ENCODE measurements at places on chromosomes 4 and X.

GRCh38 chrX:9847071-9847470 lies 60.8 kb downstream of the SHROOM2 start:
- no peak for DNase-seq

DNA sequence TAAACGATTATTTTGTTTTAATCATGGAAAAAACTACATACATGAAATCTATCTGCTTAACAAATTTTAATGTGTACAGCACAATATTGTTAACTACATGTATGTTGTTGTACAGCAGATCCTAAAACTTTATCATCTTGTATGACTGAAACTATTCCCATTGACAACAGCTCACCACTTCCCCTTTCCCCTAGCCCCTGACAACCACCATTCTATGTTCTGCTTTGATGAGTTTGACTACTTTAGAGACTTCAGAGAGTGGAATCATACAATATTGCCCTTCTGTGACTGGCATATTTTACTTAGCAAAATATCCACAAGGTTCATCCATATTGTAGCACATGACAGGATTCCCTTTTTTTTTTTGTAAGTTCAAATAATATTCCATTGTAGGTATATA lies 185.9 kb downstream of the CFAP299 start:
- no peak for DNase-seq

- DNase-seq, result no peak
These were observed 16.7 kb downstream of the HMX1 start for GRCh38 chr4:8854931-8855330.

DNA sequence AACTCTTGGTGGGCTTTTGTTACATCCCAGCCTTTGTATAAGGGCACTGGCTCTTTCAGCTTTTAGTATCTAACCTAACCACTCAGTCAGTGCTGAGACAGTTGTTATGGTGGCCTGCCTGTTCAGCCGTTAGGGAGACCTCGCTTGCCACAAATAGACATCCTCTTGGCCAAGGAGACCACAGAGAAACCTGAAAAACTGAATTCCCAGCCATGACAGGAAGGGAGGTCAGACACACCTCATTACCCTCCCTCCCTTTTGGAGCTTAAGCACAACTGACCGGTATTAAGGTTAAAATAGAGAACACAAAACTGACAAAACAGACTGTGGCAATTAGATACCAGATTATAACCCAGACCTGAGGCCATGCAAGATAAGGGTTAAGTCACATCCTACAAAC lies 1639.3 kb downstream of the RPA4 start:
- no peak for DNase-seq

GRCh38 chrX:29419774-29420553 lies 795.4 kb upstream of the MAGEB2 start:
- no peak for DNase-seq

- no peak for DNase-seq
These were observed 6.7 kb upstream of the ZNF41 start for GRCh38 chrX:47489507-47490275.

DNA sequence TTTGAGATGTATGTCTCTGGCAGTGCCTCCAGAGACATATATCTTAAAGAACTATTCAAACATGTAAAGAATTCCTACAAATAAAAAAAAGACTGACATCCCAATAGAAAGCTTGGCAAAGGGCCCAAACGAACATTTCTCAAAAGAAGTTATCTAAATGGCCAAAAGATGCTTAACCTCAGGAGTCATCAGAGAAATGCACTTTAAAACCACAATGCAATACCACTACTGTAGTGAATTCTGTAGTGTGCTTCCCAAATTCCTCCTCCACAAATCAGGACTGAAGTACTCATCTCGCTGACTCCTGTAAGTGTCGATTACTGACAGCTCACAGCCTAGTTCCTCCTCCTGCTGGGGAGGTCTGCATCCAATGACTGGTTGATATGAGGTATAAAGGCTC lies 129.0 kb upstream of the MAMLD1 start:
- no peak for DNase-seq

DNA sequence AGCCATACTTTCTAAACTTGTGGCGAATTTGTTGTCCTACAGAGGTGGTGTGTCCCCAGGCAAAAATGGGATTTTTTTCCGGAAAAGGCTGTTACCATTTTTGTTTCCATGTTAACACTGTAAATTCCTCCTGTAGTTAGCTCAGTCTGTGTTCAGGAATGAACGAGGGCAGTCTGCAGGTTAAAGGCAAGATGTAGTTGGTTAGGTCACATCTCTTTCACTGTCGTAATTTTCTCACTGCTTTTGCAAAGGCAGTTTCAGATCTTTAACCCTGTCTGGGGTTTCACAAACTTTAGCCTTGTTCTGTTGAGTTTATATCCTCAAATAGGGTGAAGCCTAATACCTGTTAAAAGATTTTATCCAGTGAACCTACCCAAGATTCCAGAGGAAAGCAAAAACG lies 50.5 kb upstream of the PUDP start:
- DNase-seq, result no peak

DNA sequence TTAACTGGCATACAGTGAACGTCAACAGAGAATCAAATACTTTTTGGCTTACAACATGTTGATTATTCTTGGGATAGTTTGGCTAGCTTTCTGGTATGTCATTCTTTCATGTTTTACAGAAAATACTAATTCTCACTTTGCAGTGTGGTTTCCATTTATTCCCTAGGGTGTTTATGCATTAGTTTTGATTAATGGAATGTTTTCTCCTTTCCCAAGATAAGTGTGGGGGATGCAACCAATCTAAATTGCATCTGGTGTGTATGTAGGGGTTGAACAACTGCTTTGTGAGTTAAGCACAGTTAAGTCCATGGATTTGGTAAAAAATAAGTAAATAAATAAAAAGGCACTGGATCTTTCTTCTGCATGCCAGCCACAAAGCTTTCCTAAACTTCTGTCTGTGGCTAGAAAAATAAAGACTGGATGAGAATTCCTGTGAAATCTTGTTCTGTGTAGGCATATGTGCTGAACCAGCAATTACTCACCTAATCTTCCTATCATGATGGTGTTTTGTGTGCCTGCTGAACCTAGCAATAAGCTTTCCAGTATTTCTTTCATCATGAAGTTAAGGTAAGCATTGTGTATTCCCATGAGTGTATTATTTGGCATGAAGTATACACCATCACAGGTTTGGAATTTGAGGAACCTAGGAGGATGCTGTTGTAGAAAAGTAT lies 50.6 kb upstream of the TENM3 start:
- DNase-seq, result no peak

GRCh38 chr4:68962868-68963267 lies 11.3 kb upstream of the UGT2A3 start:
- DNase-seq, result no peak

GRCh38 chr4:152500800-152501434 lies 35.0 kb downstream of the FBXW7 start:
- peak; percentile 37 for DNase-seq

DNA sequence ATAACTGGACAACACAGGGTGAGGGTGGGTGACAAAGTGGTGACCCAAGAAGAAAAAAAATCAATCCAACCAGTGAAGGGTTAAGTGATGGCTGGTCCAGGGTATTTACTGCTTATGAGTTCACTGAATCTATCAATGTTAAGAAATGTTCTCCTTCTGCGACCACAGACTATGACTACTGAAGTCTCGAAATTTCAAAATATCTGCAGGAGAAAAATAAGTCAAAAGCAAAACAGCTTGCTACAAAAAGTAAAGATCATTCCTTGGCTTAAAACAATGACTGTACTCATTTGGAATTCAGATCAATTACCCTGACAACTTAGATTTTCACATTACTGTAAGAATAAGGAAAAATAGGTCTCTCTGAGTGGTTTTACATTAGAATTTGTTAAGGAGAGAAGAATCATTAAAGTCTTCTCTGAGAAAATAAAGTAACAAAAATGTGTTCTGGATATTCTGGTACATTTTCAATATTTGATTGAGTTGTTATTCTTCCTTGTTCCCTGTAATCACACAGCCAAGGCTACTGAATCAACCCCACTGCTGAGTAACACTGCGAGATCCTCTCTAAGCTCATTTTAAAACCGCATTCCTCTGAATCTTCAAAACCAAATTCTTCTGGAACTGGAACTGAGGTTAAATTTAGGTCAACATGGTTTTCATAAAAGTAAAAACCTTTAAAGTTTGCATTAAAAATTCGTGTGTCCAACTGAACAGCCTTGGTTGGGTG lies 22.7 kb downstream of the SMPX start:
- no peak for DNase-seq

- no peak for DNase-seq
These were observed 24.4 kb downstream of the TNIP3 start for GRCh38 chr4:121139533-121140222.

- peak; percentile 92 for DNase-seq
These were observed 685 bp upstream of the MORF4L2 start for GRCh38 chrX:103687073-103687695.

DNA sequence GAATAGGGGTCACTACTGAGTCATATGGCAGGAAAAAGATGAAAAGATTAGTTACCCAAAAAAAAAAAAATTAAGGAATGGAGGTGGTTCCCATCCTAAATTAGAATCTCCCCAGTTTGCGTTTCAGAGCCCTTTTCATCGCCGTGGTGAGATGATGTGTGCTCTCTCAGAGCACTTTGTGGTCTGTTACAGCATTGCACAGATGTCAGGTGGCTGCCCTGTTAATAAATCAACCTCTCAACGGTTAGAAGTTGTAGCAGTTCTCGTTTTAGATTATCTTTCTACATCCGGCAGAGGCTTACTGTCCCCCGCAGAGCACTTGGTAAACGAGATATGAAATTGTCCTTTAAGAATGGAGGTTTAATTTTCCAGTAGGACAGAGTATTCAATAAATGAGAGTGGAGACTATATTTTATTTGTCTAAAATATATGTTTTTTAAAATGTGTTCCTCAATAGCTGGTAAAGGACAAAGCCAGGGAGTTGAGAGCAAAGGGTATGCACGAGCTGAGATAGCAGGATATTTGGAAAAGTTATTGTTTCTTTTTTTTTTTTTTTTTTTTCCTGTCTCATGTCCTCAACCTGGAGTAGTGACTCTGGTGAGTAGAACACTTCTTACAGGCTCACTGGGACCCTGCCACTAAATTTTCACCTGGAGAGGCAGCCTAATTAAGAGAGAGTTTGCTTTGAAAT lies 26.9 kb downstream of the AFF1 start:
- no peak for DNase-seq

GRCh38 chrX:149825424-149825823 lies 43.7 kb downstream of the MAGEA9 start:
- DNase-seq, result no peak

- no peak for DNase-seq
These were observed 243.8 kb upstream of the JADE1 start for GRCh38 chr4:128565565-128566186.

- DNase-seq, result no peak
These were observed 42.7 kb downstream of the DCAF12L1 start for GRCh38 chrX:126509923-126510322.

- DNase-seq, result no peak
These were observed 54.4 kb downstream of the FAM53A start for GRCh38 chr4:1629699-1630083.

- DNase-seq, result no peak
These were observed 165.0 kb upstream of the HS3ST1 start for GRCh38 chr4:11593576-11594116.

DNA sequence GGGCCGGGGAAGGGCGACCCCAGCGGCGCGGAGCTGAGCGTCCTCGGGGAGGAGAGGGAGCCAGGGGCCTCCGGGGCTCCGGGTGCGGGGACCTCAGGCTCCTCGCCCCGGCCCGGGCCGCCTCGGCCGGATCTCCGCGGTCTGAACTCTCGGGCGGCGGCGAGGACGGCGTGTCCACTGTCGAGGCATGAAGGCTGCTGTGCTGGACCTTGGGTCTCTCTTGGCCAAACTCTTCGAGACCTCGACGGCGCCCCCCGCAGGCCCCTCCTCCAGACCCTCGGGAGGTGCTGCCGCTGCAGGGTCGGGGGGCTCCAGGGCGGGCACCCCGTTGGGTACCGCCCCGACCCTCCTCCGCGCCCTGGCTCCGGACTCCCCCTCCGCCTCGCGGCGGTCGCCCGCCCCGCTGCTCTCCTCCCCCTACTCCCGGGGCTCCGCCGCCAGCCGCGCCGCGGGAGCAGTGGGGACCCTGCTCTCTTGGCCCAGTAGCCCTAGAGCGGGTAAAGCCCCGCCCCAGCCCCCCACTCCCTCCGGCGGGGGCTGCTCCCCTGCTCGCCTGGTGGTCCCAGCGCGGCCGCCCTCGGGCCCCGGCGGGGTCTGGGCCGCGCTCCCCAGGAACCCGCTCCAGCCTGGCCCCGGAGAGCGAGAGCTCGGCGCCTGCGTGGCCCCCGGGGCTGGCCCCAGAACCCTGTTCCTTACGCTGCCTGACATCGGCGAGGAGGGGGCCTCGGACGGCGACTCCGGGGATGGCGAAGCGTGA lies 564 bp downstream of the FAM149A start:
- peak; percentile 83 for DNase-seq

GRCh38 chr4:82801910-82802521 lies 3.4 kb upstream of the SCD5 start:
- DNase-seq, result no peak

- DNase-seq, result peak; percentile 44
These were observed 92.3 kb downstream of the PSAPL1 start for GRCh38 chr4:7342223-7343080.

GRCh38 chr4:139493176-139493575 lies 39.3 kb downstream of the RAB33B start:
- no peak for DNase-seq

- no peak for DNase-seq
These were observed 231.4 kb upstream of the MID1 start for GRCh38 chrX:10851809-10852208.

DNA sequence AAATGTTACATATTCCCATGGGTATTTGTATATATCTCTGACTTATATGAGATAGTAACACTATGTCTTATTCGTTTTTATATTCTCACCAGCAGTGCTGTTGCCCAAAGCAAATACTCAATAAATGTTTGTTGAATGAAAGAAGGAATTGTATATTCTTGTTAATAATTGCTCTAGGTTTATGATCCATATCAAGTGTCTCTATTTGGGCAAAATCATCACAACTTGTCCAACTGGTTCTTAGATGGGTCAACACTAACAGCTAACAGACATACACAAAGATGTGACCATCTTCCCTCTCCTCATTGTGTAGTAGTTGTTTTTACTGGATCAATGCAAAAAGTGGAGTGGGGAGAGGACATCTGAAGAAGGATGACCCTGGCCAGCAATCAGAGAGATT lies 6.6 kb upstream of the APLN start:
- no peak for DNase-seq

DNA sequence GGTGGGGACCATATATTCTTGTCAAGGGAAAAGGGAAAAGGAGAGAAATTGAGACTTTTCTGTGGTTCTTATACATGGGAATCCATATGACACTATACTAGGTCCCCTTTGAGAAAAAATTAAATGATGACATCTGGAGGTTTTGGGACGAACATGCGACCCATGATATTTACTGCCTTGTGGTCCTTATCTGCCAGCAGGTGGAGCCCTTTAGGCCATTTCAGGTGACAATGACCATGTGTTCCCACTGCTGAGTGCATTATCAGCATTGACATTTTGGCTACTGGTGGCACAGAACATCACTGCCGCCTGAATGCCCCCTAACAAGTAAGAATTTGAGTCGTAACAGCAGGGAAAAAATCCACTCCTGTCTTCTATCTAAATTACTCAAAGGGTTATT lies 843.4 kb downstream of the FSTL5 start:
- no peak for DNase-seq
